ENCODE measurements at places on chromosomes 3 and 15.

GRCh38 chr15:47614360-47615011 is 102.8 kb upstream of the SEMA6D start:
- DNase-seq, result no peak

DNA sequence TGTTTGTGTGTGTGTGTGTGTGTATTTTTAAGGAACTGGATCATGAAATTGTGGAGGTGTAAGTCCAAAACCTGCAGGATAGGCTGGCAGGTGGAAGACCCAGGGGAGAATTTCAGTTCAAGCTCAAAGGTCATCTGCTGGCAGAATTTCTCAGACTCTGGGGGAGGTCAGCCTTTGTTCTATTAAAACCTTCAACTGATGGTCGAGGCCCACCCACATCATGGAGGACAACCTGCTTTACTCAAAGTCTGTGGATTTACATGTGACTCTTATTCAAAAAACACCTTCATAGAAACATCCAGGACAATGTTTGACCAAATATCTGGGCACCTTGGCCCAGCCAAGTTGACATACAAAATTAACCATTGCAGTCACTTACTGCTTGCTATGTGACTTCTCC is 157.2 kb downstream of the EDEM1 start:
- DNase-seq, result no peak

GRCh38 chr15:53693729-53694475 is 65.6 kb downstream of the WDR72 start:
- no peak for DNase-seq

- DNase-seq, result no peak
Observed at GRCh38 chr3:77354958-77355357, 315.1 kb downstream of the ROBO2 start.

DNA sequence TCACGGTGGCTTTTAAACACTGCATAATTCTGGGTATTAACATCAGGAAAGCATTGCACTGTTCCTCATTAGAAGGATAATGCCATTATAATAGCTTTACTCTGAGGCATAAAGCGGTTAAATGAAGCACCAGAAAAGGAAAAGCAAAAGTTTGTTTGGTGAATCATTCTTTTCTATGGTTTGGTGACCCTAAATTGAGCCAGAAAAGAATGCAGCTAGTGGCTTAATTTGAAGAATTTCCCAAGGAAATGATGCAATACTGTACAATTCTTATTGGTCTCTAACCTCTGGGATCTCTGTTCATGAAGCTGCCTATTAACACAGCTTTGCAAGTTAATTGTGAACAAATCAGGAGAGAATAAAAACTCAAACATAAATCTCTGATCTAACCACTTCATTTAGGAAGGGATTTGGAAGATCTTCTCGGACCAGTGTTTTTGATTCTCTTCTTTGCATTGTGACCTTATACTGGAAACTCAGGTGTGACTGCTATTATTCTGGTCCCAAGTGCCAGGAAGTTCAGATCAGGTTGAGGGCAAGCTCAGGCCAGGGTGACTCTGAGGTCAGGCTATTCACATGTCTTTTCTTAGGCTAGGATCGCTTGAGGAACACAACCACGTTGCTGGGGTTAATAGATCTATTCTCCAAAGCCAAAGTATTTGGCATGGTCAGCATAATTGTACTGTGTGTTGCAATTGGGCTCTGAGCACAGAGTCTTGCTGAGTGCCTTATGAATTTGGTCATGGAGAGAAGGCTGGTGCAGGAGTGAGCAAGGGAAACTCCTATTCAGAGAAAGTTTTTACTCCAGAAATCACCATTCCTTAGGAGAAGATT is 11.3 kb upstream of the DLG1 start:
- DNase-seq, result no peak

- no peak for DNase-seq
Observed at GRCh38 chr3:54600441-54601204, 327.2 kb downstream of the LRTM1 start.

DNA sequence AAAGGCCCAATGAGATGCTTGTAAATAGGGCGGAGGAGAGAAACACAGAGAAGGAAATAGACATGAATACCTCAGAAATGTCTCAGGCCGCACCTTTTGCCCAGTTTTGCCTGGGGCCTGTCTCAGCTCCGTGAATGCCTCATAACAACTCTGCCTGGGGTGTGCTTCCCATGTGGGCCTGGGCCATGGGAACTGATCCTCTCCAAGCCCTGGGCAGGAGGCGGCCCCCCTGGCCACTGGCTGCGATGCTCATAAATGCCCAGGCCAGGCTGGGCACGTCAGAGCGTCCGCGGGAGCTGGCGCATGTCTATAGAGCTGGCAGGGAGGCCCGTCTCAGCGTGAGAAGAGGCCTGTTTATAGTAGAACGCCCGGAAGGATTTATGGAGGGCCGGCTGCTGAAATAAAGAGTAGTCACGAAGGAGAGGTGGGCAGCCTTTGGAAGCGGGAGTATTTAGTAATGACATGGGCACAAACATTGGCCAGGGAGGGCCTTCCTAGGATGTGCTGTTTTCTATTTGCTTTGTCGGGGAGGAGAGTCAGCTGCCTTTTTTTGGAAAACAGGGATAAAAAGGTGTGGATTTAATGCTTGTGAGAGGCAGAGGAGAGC is 85.9 kb upstream of the IGF1R start:
- DNase-seq, result no peak

DNA sequence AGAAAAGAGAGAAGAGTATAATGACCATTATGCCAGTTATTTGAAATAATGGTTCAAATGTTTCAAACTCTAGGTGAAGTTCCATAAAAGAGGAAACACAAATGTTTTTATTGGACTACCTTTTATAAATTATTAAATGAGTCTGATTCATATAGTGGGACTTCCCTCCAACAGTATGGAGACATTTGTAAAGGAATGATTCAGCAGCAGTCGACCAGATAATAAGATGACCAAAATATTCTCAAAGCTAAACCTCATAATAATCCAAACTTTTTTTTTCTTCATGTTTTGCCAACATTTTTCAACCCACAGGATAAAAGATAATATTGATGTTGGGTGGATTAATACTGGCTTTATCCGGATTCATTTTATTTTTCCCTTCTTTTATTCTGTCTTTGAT is 18.8 kb downstream of the TIPARP start:
- DNase-seq, result no peak

GRCh38 chr3:124920718-124921117 is 13.8 kb downstream of the MUC13 start:
- no peak for DNase-seq
